Liver (tissue), 10 donors: ENCODE measurements at places on chromosomes 1 and 21. TPM values are rescaled to one million over a fixed set of nuclear protein-coding genes. Genes with fewer than 3 reads are reported as not detected.

The TFF2 gene
- total RNA-seq, result not detected

The C1QB gene
- 174 TPM for total RNA-seq

DNA sequence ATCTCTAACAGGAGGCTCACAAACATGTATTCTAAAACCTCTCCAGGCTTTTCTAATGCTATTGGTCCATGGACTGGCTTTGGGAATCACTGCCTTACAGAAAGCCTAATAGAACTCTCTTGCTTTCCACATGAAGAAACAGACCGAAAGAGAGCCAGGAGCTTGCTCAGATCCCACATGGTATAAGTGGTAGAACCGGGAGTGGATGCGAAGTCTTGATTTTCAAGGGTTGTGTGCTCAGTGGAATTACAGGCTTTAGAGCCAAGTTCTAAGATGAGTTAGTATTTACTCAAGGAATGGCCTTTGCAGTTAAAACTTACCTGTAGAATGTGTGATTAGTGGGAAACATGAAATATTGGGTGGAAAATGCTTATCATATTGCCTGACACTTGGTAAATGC lies 54.3 kb upstream of the HSD17B7 start:
- no peak for DNase-seq

DNA sequence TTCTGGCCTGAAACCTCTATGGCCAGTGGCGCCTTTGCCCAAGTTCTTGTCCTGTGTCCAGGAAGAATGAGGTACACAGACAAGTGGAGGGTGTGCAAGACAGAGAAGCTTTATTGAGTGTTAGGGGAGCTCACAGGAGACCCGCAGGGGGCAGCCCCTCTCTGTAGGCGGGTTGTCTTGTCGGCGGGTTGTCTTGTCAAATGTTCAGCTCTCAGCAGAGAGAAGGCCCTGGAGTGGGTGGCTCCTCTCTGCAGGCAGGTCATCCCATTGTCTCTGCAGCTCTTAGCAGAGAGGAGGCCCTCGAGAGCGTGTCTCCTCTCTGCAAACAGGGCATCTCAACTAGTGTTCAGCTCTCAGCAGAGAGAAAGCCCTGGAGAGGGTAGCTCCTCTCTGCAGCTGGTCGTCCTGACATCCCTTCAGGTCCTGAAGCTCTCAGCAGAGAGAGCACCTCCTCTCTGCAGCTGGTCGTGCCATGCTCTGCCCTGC lies 11.0 kb downstream of the COL6A2 start:
- no peak for DNase-seq

DNA sequence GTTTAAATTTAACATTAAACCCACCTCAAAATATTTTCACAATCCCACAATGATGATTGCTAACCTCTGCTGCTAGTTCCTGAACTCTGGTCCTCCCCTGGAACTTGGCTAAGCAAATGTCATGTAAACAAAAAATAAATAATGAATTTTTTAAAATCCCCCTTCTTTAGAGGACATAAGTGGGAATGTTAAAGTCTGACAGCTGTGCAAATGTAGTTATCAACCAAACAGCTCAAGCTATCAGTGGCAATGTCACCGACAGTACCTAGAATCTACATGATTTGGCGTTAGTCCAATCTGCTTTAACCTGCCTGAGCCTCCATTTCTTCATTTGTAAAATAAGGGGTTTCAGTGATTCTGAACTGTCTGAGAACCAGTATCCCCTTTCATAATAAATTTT lies 67.7 kb downstream of the GDAP2 start:
- no peak for DNase-seq

- DNase-seq, result no peak
Measured at GRCh38 chr1:171740356-171740863, 1.5 kb downstream of the VAMP4 start.
